Liver (tissue), 10 donors: ENCODE measurements at places on chromosomes 7 and 10. TPM values are rescaled to one million over a fixed set of nuclear protein-coding genes. Genes with fewer than 3 reads are reported as not detected.

The IKZF1 gene
- 9.8 TPM for total RNA-seq

The SPDYE8 gene
- not detected for total RNA-seq

The OPN1SW gene
- not detected for total RNA-seq

The RPP30 gene
- total RNA-seq, result 22.6 TPM

The ELN gene
- total RNA-seq, result 16.3 TPM

The LIPJ gene
- 0.17 TPM for total RNA-seq

The COL13A1 gene
- total RNA-seq, result 0.17 TPM

The TSC22D4 gene
- total RNA-seq, result 21.2 TPM

The METTL27 gene
- 1.6 TPM for total RNA-seq

The GRID2IP gene
- 0.05 TPM for total RNA-seq

The HOGA1 gene
- total RNA-seq, result 21.8 TPM

The C1GALT1 gene
- 16.2 TPM for total RNA-seq

The LDB3 gene
- total RNA-seq, result 0.09 TPM
